ENCODE measurements at places on chromosomes 3 and 15.

DNA sequence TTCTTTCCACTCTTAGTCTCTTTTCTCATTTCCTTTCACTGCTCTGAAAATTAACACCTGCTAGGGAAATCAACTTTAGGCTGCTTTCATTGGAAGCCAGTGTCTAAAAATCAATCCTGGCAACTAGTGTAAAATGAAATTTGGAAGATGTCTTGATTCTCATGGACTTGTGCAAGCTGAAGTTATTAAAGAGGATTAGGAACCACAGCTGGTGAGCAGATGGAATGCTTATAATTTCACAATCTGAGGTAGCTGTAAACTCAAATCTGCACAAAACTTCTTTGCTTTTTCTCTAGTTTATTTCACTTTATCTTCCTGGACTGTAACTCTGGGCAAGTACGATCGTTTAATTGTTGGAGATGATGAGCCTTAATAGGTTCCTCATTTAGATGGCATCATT, 175.6 kb downstream of the GHSR start:
- no peak for DNase-seq

- no peak for DNase-seq
These were observed 153.5 kb downstream of the ATP10A start for GRCh38 chr15:25709437-25710159.

DNA sequence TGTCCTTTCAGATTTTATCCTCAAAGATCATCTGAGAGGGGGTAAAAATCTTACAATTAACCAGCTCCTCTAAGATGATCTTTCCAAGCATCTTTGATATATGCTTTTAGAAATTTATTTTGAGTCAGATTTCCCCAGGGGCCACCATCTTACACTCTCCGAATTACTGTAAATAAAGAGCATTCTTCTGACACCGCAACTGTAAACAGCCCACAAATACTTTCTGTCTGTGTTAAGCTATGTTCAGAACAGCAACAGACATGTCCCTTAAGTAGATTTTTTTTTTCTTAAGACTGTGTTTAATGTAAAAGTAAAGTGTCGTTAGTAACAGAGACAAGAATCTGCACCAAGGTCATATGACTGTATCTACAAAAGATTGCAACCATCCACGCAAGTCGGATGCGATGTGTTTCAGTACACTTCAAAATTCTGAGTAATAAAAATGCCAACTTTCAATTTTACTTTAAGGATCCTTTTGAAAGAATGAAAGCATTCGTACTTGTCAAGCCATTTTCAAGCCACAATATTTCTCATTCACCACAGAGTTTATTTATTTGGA, 159.0 kb upstream of the KCNH8 start:
- no peak for DNase-seq

DNA sequence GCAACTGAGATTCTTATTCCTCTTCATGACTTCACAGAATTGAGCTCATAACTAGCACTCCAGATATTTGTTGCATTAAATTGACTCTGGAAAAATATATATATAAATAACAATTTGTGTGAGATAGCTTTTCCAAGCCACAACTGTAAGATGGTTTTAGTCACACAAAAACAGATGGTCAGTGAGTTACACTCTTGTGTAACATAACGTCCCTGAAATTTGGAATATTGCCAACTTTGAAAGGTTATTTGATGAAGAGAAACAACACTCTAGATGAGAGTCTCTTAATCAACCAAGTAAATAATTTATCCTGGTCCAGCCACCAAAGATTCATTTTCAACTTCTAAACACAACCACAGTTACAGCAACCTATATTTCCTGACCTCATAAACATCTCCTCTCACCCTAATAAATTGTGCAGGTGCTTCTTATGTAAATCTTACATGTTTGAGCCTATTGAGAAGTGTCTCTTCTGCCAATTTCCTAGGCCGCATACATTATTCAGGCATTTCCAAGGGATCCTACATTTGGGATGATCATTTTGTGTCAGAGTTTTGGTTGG, 84.9 kb upstream of the ACP3 start:
- DNase-seq = no peak

DNA sequence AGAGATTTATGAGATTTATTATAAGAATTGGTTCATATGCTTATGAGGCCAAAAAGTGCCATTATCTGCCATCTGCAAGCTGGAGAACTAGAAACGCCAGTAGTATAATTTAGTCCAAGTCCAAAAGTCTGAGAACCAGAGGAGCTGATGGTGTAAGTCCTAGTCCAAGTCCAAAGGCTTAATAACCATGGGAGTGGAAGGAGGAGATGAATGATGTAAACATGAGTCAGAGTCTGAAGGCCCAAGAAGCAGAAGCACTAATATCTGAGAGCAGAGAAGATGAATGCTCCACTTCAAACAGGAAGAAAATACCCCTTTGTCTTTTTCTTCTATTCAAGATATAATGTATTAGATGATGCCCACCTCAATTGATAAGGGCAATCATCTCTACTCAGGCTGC, 185.7 kb downstream of the CGGBP1 start:
- DNase-seq = no peak

GRCh38 chr3:171828902-171829770, 14.0 kb upstream of the TMEM212 start:
- no peak for DNase-seq

- DNase-seq = no peak
These were observed 47.6 kb upstream of the PPP4R2 start for GRCh38 chr3:72949016-72949415.

GRCh38 chr15:57031082-57031481, 112.6 kb downstream of the TCF12 start:
- DNase-seq = no peak

DNA sequence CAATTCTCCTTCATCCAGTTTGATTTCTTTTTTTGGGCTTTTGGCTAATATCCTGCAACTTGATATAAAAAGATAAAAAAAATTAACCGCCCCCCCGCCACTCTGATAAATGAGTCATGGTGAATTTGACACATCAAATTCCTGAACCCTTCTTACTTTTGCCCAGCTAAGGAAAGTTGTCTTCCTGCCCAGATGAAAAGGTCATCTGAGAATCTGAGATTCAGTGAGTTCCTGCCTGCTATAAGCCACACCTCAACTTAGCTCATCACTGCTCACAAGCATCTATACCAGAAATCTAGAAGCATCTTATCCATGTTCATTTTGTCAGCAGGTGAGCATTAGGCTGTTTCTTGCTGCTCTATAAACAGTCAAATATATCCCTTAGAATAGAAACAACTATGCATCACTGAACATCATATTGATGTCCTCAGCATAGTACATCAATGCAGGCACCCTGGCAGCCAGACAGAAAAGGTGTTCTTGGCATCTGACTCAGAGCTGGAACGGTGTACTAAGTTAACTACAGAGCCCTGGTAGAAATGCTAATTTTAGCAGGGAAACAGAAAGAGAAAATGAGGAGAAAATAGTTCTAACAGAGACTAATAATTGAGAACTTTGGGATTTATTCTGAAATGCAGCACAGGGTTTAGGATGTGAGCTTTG, 77.1 kb downstream of the SEMA6D start:
- DNase-seq = no peak

GRCh38 chr3:98737301-98737700, 25.8 kb upstream of the ST3GAL6 start:
- DNase-seq = no peak

DNA sequence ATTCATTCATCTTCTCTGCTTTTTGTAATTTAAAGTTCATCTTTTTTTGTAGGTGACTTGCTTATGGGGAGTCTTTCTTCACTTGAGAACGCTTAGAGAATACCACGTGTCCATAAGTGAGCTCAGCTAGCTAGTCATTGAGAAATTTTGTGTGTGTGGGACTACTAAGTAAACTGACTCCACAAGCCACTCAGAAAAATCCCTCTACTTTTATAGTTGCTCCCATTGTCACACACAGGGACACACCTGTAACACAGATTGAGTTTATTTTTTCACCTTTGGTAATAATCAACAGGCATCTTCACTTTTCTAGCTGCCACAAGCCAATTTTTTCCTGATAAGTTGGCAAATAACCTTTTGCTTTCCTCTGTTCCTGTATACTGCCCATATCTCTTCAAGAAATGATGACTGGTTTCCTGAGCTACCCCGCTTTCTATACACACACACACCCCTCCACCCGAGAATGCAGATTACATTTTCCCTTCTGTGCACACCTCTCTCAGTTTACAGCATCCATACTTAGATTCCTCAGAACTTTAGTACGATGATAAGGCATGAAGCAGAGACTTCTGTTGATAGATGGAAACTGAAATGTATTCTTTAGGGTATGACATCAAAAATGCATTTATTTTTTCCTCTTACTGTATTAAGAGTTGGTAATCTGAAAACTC, 4.6 kb downstream of the TSC22D2 start:
- DNase-seq = no peak

- no peak for DNase-seq
These were observed 164.5 kb downstream of the SLCO3A1 start for GRCh38 chr15:92017882-92018534.
